ENCODE measurements at places on chromosomes 3 and 15.

DNA sequence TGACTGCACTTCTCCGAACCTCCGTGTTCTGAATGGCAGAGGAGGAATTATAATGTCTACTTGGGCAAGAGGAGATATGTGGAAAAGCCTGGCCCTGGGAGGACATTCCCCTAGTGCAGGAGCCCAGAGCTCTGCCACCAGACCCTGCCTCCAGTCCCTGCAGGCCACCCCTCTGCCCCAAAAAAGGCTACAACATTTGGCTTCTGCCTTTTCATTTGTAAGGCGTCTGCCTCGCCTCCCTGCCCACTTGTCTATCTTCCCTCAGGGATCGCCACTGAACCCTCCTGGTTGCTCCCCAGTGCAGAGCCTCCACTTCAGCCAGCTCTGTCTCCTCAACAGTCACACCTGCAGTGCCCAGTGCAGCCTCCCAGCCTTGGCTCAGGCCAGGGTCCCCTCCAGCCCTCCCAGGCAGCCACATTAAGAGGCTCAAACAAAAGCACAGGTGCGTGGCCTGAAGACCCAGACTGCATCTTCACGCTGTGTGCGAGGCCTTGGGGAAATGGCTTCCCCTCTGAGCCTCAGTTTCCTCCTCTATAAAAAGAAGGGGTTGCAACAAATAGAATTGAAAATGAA lies 125.9 kb upstream of the SMAD3 start:
- no peak for DNase-seq

DNA sequence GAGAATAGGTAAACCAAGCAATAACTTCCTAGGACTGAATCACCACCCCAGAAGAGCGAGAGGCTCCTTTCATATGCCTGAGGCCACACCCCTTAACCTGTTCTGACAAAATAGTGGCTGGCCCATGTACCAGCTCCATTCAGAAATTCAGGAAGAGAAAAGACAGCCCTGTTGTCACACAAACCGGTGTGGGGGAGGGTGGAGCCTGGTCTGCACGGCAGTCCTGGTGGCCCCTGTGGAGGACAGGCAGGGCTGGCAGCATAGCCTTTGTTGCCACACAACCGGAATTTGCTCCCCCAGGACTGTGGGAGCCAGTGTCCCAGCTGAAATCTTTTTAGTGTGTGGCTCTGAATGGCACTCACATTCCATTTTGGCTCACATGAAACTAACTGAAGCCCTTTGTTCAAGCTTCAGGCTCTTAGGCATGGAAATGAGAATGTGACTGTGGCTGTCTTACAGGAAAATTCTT lies 23.8 kb downstream of the RLBP1 start:
- DNase-seq, result no peak

GRCh38 chr15:76056931-76057330 lies 2.9 kb upstream of the TMEM266 start:
- no peak for DNase-seq

GRCh38 chr3:133676336-133677118 lies 14.8 kb upstream of the TOPBP1 start:
- no peak for DNase-seq

- no peak for DNase-seq
Measured at GRCh38 chr3:10229576-10229975, 18.7 kb upstream of the TATDN2 start.

GRCh38 chr3:193870376-193871219 lies 265.4 kb upstream of the HES1 start:
- DNase-seq, result no peak

DNA sequence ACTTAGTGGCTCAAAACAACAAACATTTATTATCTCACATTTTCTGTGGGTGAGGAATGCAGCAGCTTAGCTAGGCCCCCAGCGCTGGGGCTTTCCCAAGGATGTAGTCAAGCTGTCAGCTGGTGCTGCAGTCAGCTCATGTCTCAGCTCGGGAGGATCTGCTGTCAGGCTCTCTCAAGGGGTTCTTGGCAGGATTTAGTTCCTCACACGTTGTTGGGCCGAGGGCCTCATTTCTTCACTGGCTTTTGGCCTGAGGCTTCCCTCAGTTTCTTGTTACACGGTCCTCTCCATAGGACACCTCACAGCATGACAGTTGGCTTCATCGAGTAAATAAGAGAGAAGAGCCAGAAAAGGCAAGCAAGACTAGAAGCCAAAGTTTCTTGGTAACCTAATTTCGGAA lies 13.7 kb upstream of the U2SURP start:
- DNase-seq, result no peak

DNA sequence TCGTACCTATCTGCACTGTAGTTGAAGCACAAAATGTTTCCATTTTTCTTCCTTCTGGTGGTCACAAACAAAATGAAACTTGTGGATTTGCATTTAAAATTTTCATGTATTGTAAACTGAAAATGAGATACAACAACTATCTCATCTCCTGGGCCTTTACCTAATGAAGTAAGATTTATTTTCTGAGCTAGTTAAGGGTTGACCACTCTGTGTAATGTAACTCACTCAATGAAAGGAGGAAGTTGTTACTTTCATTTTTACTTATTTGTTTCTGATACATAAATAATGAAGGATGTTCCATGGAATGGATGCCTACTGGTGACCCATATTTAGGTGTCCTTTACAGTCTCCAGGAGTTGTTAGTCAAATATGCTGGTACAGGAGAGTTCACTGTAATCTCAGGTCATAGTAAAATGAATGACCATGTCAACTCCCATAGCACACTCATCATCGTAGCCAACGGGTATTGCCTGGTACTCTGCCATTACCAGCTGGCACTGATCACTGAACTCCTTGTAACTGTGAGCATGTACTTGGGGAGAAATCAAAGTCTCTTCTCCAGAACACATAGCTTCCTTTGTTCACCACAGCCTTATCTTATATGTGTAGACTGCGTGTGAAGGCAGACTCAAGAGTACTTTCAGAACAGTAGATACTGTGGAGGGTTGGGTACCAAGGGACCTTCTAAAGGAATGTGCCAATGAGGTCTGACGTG lies 474.2 kb upstream of the ROBO2 start:
- no peak for DNase-seq

DNA sequence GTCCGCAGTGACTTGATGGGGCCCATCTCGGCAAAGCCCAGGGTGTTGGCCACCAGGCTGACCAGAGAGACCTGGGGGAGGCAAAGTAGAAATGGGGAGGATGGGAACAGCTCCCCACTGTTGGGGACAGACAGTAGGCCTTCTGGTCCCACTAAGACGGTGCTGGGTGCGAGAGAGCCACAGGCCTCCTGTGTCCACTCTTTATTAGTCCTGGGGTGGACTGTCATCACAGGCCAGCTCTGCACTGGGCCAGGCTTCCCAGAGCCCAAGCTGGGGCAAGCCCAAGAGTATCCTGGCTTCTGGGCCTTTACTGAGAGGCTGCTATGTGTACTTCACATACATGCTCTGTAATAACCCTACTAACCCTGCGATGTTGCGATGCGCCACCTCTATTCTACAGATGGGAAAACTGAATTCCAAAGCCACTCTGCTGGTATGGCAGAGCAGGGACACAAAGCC lies 66.4 kb downstream of the EXOG start:
- DNase-seq, result no peak

DNA sequence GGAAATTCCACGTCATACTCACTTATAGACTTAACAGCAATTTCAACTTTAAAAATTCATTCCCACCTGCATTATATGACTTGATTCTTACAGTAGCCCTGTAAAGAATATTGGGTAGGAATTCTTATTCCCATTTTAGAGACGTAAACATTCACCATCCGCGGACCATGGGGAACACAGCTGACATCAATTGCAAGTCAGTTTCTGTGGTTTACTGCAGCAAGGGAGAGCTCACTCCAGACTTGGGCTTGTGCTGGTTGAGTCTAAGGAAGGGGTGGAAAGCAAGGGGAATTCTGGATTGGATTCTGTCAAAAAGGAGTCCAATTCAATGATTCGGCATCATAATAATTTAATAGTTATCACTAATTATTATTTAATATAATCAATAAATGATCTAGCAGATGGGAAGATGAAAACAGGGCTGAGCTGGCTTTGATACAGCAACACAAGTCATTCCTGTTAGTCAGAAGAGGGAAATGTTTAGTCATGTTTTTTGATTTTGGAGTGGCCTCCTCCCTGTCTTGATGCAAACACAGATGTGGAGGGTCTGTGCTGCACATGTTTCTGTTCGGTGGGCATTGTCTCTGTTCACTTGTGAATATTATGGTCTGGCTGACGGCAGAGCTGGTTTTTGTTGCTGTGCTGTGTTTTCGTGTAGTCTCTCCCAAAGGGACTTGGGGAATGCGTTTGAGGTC lies 9.7 kb downstream of the LIPC start:
- no peak for DNase-seq
